ENCODE measurements at places on chromosomes 3 and 15.
A peak's percentile ranks its signal among the peaks of the same experiment; 100 is the strongest.

DNA sequence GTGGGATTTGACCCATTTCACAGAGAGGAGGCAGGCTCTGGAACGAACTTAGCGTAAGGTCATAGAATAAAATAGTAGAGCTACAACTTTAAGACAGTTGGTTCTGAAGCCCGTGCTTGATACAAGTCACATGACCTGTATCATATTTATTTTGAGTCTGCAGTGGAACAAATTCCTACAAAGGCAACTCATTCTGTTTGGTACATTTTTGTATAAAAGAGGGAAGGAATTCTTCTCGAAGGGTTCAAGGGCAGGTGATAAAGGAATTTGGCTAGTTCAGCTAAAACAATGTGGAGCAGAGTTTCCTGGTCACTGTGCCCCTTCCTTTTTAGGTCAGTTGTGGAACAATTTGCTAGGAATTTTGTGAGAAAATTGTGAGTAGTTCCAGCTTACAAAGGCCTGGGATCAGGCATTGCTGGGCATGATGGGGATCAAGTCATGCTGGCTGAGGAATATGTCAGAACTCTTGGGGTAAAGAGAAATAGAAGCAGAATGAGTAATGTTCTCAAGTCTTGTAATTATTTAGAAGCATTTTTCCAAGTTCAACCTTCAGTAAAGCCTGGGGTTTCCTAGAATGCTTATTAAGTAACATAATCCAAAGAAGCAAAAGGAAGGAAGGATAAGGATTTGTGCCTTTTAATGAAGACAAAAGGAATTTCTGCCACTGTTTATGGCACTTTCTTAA, 19.1 kb downstream of the USP3 start:
- no peak for DNase-seq

- no peak for DNase-seq
These were observed 34.3 kb downstream of the ZMAT3 start for GRCh38 chr3:179037351-179037750.

GRCh38 chr3:137938876-137939275, 71.1 kb upstream of the CLDN18 start:
- no peak for DNase-seq

DNA sequence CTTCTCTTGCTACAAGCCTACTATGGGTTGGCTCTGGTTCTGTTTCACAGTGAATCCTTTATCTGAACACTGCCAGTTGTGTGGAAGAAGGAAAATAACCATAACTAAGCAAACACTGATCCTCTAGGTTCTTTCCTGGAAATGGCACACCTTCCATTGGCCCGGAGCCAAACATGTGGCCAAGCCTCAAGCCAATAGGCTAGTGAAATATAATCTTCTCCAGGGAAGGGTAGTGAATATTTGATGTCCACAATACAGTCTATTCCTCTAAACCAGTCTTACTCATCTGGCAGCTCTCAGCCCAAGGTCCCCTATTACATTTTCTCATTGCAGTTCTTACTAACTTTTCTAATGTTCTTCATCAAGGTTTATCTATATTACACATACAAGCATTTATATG, 921.3 kb downstream of the TUSC7 start:
- DNase-seq = peak; percentile 46

- no peak for DNase-seq
These were observed 88.7 kb downstream of the GABRG3 start for GRCh38 chr15:27059610-27060202.
